ENCODE measurements at places on chromosomes 4 and X.

DNA sequence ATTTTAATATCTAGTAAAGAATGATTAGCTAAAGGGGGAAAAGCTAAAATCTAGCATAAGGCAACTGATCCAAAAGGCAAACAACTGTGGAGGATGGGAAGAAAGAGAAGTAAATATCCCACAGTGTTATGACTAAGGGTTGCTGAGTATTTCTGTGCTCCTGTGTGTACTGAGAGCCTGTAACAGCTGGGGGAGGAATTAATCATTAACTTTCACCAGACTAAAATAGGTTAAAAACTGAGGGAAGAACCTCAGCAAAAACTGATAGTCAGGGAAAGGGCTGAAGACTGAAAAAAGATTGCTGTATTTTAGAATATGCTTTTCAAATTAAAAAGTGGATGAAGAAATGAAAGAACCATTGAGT lies 365.9 kb downstream of the CXXC4 start:
- DNase-seq, result no peak

- DNase-seq, result no peak
These were observed 86.0 kb upstream of the LIMCH1 start for GRCh38 chr4:41451961-41452360.

DNA sequence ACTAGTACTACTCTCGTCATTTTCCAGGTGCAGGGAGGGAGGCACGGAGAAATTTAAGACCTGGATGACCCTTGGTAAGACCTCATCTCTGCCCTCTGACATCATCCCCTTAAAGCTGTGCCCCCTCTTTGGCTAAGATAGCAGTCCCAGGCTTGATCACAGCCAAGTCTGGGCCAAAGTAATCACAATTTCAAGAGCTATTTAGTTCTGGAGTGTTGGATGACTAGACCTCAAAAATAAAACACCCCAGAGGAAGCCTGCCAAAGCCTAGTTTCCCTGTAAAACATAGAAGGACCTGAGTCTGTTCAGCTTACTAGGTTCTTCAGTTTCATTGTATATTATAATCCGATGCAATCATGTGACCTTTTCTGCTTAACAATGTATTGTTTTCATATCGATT lies 144.6 kb upstream of the ARHGEF9 start:
- DNase-seq, result no peak

GRCh38 chr4:95534032-95534431 lies 14.7 kb downstream of the UNC5C start:
- DNase-seq, result no peak

- no peak for DNase-seq
These were observed 25.7 kb upstream of the TMPRSS11A start for GRCh38 chr4:67988991-67989390.
